ENCODE measurements at places on chromosomes 16 and 17.

DNA sequence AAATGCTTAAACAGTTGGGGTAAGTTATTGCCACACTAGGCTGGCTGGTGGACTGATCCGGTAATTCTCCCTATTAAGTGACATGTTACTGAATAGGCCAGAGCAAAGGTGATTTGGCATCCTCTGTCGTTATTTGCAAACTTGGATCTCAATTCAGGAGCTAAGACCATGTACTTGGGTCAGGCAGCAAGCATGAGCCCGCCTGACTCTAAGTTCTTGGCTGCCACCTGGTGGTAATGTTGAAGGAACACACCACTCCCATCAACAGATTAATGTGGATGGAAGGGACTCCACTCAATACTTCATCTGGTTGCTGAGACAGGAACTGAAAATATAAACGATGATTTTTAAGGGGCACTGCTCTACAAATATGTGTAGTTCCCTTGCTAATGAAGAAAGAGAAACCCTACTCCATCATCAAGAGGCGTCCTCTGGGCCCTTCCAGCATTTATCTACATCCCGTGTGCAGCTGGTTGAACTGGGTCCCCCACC is 70.8 kb downstream of the EMP2 start:
- DNase-seq, result peak; percentile 79

GRCh38 chr16:57530522-57531252 is 5.7 kb downstream of the CCDC102A start:
- no peak for DNase-seq

GRCh38 chr16:85584819-85585282 is 28.3 kb upstream of the GSE1 start:
- DNase-seq, result no peak

- DNase-seq, result no peak
Observed at GRCh38 chr16:85561248-85562092, 51.7 kb upstream of the GSE1 start.

DNA sequence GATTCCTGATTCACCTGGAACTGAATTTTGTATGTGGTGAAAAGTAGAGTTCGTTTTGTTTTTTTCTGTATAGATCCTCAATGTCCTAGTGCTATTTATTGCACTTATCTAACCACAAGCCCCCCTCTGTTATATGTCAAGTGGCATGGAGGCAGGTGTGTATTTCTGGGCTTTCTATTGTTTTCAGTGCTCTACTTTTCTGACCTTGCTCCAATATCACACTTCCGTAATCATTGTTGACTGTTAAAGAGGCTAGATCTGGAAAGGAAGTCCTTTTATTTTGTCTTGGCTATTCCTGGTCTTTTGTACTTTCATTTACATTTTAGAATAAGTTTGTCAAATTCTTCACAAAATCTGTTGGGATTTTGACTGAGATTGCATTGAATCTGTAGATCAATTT is 26.8 kb upstream of the FBXO47 start:
- DNase-seq, result no peak

GRCh38 chr16:6977916-6978315 is 354.7 kb upstream of the RBFOX1 start:
- no peak for DNase-seq

DNA sequence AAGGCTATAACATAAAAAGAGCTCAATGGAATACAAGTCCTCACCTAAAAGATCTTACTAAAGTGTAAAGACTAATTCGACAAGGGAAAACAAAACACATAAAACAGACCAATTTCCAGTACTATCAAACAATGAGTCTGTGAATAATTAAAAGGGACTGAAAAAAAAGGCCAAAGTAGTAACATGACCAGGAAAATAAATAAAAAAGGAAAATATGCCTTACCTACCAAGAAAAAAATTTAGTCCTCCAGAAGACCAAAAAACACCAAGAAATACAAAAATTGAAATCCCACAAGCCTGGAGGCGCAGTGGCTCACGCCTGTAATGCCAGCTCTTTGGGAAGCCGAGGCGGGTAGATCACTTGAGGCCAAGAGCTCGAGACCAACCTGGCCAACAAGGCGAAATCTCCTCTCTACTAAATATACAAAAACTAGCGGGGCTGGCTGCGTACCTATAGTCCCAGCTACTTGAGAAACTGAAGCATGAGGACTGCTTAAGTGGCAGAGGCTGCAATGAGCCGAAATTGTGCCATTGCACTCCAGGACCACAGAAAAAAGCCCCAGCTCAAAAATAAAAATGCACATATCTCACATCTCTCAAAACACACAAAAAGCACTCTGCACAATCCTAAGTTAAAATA is 60.8 kb downstream of the TEX14 start:
- no peak for DNase-seq

GRCh38 chr17:47703671-47704070 is 9.7 kb downstream of the TBKBP1 start:
- no peak for DNase-seq

DNA sequence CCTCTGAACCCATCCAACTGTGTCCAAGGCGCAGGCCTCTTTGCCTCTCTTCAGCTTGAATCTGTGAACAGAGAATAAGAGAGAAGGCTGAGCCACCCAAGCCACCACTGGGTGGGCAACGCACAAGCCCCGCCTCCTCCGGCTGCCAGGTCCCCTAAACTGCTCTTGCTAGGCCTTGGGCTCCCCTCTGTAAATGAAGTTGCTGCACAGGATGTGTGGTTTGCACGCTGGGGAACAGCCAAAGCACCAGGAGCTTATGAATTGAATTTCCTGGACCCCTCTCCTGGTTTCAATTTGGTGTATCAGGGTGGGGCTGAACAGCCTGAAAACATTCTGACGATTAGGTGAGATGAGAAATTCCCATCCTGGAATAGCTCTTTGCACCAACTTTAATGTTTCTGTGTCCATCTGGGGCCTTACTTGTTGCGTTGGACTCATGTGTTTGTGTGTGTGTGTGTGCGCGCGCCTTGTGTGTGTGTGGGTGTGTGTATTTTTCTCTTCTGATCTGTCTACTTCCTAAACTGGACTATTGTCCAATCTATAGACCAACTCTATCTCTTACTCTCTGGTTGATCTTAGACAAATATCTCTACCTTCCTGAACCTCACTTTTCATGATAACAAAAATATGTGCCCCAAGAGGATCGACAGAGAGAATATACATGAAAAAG is 2.3 kb downstream of the CCL1 start:
- no peak for DNase-seq

- no peak for DNase-seq
Observed at GRCh38 chr16:533391-534123, 6.0 kb downstream of the CAPN15 start.

DNA sequence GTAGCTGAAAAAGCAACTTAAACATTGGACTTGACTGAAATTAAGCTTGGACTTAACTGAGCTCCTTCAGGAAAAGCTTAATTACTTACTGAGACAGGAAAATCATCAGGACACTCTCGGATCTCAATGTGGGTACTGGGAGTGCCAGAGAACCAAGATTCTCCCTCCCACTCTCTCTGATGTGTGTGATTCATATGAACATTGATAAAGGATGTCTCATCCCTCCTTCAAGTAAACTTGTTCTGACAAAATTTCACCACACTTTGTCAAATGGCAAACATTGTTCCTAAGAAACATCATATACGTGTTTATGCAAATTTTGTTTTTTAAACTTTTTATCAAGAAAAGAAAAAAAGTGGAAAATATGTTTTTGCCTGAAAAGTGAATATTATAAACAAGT is 4.1 kb upstream of the SLFN5 start:
- DNase-seq, result no peak

GRCh38 chr16:87847785-87848675 is 21.3 kb downstream of the SLC7A5 start:
- DNase-seq, result no peak

DNA sequence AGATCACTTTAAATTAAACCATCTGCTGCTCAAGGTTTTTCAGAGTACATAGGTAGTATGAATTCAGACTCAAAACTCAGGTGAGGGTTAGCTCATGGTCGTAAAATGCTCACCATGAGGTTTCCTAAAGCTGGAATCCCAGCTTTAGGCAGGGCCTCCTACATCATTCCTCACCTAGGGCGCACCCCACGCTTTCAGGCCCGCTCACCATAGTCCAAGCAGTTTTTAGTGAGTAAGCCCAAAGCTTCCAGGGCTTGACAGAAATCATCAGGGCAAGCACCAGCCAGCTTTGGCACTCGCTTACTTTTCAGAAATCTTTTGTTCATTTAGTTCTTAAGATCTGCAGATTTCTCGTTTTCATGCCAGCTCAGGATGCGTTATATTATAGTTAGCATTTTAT is 89.8 kb downstream of the HIC1 start:
- no peak for DNase-seq

DNA sequence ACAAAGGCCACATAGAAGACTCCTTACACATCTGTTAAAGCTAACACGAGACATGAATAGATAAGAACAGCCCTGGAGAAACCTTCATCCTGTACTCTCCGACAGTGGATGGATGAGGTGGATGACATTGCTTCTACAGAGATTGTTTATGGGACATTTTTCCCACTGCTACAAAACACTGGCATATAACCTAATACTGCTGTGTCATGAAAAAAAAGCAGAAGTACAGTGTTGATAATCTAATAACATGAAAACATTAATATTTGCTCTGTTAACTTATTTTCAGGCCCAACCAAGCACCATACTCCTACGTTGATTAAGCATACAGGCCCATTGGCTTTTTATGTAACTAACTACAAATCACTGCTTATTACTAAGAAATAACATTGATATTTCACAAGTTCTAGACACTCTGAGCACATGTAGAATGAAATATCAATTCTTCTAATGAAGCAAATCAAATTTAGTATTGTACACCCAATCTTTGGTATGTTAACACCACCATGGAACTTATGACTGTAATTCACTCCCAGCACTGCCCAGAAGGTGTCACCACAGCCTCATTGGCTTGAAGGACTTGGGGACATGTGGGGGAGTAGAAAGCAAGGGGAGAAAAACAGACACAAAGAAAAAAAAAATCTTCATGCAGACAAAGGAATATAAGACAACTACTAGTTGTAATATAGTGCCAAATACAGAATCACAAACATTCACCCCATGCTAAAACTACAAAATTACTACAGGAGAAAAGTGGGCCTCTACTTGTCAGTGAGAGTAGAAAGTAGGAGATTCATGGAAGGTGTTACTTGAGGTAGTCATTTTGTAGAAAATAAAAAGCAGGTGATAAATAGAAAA is 330.0 kb upstream of the PMFBP1 start:
- DNase-seq, result peak; percentile 25

GRCh38 chr16:57574646-57575467 is 32.4 kb downstream of the ADGRG5 start:
- no peak for DNase-seq

- no peak for DNase-seq
Observed at GRCh38 chr17:45092911-45093430, 31.9 kb downstream of the NMT1 start.

DNA sequence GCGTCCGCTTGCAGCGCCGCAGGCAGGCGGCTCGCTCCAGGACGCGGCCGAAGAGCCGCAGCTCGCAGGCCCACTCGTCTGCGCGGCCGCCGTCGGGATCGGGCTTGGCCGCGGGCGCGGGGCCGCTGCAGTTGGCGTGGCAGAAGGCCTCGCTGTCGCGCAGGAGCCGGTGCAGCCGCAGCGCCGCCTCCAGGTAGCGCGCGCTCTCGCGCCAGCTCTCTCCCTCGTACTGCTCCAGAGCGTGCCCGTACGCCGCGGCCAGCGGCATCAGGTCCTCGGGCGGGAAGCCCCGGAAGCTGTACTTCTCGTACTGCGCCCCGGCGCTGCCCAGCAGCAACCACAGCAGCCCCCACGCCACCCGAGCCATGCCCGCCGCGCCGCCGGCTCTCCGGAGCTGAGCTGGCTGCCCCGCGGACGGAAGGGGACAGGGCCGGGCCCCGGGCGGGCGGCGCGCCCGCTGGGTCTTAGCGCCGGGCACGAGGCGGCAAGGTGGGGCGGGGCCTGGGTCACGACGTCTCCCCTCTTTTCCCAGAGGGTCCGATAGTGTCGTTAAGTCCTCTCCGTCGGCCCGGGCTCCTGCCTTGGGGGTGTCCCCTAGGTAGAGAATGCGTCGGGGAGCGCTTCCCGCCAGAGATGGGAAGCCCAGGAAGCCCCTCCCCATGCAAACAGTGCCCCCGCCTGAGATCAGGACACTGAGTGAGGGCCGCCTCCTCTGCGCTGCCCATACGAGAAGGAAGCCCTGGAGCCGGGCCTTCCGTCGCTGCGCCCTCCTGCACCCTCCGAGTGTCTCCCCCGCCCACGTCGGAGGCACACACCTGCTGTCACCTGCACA is at the start of gene P3H4:
TSS of gene P3H4 (minus strand) at position 401 of the 832 bp plus-strand sequence. CDS start at position 367, 34 bp downstream.
- peak; percentile 71 for DNase-seq

- no peak for DNase-seq
Observed at GRCh38 chr17:68987966-68988365, 32.8 kb upstream of the ABCA8 start.

DNA sequence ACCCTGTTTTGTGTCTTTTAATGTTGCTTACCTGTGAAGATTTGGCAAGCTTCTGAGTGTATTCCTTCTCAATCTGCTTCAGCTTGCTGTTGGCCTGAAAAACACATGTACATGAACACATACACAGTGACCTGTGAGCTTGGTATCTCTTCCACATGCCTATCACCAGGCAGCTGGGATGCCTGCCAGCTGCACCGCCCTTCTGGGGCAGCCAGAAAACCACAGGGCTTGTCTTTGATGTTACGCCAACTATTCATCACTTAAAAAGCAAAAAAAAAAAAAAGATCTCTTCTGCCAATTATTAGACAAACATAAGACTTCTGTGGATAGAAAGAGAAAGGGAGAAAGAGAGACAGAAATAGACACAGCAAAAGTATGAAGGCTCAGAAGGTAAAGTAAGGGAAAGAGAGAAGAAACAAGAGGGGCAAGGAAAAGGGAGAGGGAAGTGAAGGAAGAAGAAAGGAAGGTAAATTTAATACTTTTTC is 189.2 kb upstream of the AXIN2 start:
- DNase-seq, result peak; percentile 50

DNA sequence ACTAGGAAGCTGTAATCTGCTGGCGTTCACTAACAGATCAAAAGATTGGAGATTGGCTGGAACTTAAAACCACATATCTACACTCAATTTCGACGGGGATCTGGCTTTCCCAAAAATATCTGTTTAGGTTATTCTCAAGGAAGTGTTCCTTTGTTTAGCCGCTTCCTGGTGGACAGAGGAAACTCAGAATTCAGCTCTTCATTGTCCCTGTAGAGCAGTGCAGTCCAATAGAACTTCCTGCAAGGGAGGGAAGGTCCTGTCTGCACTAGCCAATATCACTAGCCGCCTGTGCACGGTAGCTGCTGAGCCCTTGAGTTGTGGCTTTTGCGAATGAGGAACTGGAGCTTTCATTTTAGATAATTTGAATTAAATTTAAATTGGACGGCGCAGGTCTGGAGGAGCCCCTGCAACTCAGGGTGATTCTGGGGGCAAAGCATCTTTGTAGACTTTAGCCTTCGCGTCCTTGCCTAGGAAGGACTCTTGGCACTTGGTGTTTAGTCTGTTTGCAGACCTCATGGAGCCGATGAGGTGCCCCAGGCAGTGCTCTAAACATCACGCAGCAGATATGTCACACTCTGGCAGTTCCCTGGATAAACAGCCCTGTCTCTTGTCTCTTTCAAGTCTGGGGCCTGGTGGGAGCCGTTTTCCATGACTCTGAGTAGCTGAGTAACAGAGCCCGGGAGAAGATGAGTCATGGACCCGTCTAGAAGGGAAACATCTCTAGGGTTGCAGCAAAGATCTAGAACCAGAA is 122.2 kb downstream of the CCDC182 start:
- DNase-seq, result no peak

All from CD4-positive, alpha-beta T cell treated with Interleukin-4 for 1 hour (primary cell).